Tracheal epithelial cell (primary cell): ENCODE measurements at places on chromosomes 12 and 14. TPM values are rescaled to one million over a fixed set of nuclear protein-coding genes. Genes with fewer than 3 reads are reported as not detected.

IGF1 gene
- total RNA-seq = not detected in 2 replicates

PPM1A gene
- total RNA-seq = 27.9 and 28.2 TPM in 2 replicates

TSPAN19 gene
- total RNA-seq = not detected in 2 replicates

PIP4P1 gene
- total RNA-seq = 16.4 and 23.4 TPM in 2 replicates

AMDHD1 gene
- total RNA-seq = not detected in 2 replicates

PAPOLA gene
- 57.6 and 80.8 TPM in 2 replicates for total RNA-seq

C14orf180 gene
- total RNA-seq = not detected in 2 replicates

KRT79 gene
- 0.21 and 0.24 TPM in 2 replicates for total RNA-seq

OVCH1 gene
- total RNA-seq = under 0.01 TPM in 1 of 2 replicates, not detected in the other

NTF3 gene
- 1.2 TPM in 1 of 2 replicates, not detected in the other for total RNA-seq

TAS2R9 gene
- not detected in 2 replicates for total RNA-seq

CLEC7A gene
- 0.48 TPM in 1 of 2 replicates, not detected in the other for total RNA-seq

ST8SIA1 gene
- 0.24 and 0.85 TPM in 2 replicates for total RNA-seq

TAS2R46 gene
- total RNA-seq = 0.85 and 0.96 TPM in 2 replicates

LTA4H gene
- 150 and 179 TPM in 2 replicates for total RNA-seq

TMEM229B gene
- total RNA-seq = 0.43 and 1.9 TPM in 2 replicates

STAC3 gene
- total RNA-seq = 1.1 TPM in 1 of 2 replicates, not detected in the other

RFX4 gene
- not detected in 2 replicates for total RNA-seq

OR9K2 gene
- total RNA-seq = not detected in 2 replicates

B4GALNT1 gene
- total RNA-seq = 0.48 TPM in 1 of 2 replicates, not detected in the other

FRS2 gene
- 29.6 and 35.2 TPM in 2 replicates for total RNA-seq

KLRF2 gene
- total RNA-seq = not detected in 2 replicates

KRT85 gene
- total RNA-seq = not detected in 2 replicates

CLECL1 gene
- total RNA-seq = not detected in 2 replicates

REM2 gene
- 0.43 TPM in 1 of 2 replicates, not detected in the other for total RNA-seq

NTS gene
- total RNA-seq = not detected in 2 replicates

KIF26A gene
- 0.48 and 1.3 TPM in 2 replicates for total RNA-seq

PAPLN gene
- 5.5 and 11.8 TPM in 2 replicates for total RNA-seq

RPS6KL1 gene
- 1.7 and 2.4 TPM in 2 replicates for total RNA-seq

ANO4 gene
- total RNA-seq = 0.43 and 1.9 TPM in 2 replicates

NRXN3 gene
- 0.24 TPM in 1 of 2 replicates, not detected in the other for total RNA-seq

SLC5A8 gene
- total RNA-seq = not detected in 2 replicates

CISTR gene
- total RNA-seq = not detected in 2 replicates

TIMM9 gene
- 24.6 and 27.9 TPM in 2 replicates for total RNA-seq

FOXN4 gene
- not detected in 2 replicates for total RNA-seq

PAX9 gene
- 4.6 and 16.8 TPM in 2 replicates for total RNA-seq

SERPINA3 gene
- 9.4 and 11.1 TPM in 2 replicates for total RNA-seq

CCDC198 gene
- total RNA-seq = under 0.01 and 6.5 TPM in 2 replicates

APOLD1 gene
- 2.4 and 3.8 TPM in 2 replicates for total RNA-seq

MYH6 gene
- total RNA-seq = not detected in 2 replicates

SLC2A14 gene
- under 0.01 TPM in 1 of 2 replicates, not detected in the other for total RNA-seq

DTX3 gene
- 2.1 and 7.0 TPM in 2 replicates for total RNA-seq

PRIMA1 gene
- total RNA-seq = not detected in 2 replicates

EMP1 gene
- 13.4 and 30.6 TPM in 2 replicates for total RNA-seq

PZP gene
- not detected in 2 replicates for total RNA-seq
